Pancreas (tissue), 10 donors: ENCODE measurements at places on chromosomes 7 and 10.

- DNase-seq = no peak
These were observed 753.2 kb downstream of the DNAJB9 start for GRCh38 chr7:109322833-109323232.

DNA sequence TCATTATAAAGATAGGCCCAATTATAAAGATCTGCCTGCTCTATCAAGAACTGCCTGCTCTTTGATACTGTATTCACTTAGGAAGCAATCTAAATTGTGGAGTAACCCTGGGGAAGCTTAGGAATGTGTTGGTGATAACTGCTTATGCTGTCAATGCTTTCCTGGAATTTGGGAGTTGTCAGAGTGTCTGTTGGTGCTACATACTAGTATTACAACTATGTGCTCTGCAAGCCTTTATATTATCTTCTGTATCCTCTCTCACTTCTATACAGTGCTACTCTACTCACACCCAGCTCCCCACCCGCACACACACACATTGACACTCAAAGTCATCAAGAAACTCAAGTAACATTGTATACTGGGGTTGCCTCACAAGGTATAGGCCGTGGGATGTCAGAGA, 6.1 kb downstream of the ZNF277 start:
- no peak for DNase-seq

- DNase-seq = no peak
These were observed 378.8 kb upstream of the ETV1 start for GRCh38 chr7:14368285-14368684.

DNA sequence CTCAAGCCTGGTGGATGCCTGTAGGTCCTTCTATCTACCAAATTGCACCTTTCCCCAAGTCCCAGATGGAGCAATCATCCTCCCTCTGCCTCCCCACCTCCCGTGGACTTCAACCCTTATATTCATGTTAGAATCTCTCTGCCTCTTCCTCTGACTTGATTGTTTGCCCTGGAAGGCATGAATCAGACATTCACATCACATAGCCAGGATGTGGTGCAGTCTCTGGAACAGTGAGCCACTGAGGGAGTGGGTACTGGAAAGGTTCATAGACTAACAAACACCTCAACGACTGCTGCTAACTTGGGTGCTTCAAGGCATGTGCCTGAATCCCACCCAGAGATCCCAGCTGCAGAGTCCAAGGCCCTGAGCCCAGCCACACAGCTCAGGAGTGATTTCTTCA, 494.0 kb downstream of the TNS3 start:
- no peak for DNase-seq

DNA sequence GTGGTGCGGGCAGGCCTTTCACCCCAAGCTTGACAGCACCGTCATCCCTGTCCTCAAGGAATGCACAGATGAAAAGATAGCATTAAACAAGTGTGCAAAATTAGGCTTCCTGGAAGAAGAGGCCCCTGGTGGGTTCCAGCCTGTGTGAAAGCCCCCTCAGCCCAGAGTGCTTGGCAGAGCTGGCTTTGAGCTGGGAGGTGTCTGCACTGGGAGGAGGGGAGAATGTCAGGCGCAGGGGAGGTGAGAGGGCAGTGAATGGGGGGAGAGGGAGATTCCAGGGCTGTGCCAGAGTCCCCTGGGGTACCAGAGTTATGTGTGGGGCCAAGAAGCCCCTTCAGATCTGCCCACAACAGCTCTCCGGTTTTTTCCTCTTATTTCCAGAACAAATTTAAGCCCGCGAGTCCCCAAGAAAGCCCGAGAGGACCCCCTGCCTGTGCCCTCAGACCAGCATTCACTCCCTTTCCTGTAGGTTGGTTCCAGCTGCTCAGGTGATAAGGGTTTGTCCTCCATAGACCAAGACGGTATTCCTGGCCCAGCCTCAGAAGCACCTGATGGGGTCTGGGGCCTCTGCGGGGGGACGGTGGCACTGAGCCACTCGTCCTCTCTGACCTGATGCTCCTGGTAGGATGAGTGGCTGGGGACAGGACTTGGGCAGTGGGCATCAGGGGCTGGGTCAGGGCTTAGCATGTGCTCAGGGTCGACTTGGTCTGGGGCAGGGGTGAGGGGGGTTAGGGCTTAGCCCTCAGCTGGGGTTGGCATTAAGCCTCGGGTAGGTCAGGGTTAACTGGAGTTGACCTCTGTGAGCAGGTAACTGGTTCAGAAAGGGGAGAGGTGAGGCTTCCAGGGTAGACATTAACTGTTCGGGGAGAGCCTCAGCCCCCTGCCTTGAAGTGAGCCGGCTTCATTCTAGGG, 43.4 kb downstream of the ADCYAP1R1 start:
- no peak for DNase-seq

- DNase-seq = no peak
These were observed 101.2 kb downstream of the RGS10 start for GRCh38 chr10:119441151-119441821.

GRCh38 chr10:361203-362081, 226.2 kb downstream of the ZMYND11 start:
- no peak for DNase-seq

DNA sequence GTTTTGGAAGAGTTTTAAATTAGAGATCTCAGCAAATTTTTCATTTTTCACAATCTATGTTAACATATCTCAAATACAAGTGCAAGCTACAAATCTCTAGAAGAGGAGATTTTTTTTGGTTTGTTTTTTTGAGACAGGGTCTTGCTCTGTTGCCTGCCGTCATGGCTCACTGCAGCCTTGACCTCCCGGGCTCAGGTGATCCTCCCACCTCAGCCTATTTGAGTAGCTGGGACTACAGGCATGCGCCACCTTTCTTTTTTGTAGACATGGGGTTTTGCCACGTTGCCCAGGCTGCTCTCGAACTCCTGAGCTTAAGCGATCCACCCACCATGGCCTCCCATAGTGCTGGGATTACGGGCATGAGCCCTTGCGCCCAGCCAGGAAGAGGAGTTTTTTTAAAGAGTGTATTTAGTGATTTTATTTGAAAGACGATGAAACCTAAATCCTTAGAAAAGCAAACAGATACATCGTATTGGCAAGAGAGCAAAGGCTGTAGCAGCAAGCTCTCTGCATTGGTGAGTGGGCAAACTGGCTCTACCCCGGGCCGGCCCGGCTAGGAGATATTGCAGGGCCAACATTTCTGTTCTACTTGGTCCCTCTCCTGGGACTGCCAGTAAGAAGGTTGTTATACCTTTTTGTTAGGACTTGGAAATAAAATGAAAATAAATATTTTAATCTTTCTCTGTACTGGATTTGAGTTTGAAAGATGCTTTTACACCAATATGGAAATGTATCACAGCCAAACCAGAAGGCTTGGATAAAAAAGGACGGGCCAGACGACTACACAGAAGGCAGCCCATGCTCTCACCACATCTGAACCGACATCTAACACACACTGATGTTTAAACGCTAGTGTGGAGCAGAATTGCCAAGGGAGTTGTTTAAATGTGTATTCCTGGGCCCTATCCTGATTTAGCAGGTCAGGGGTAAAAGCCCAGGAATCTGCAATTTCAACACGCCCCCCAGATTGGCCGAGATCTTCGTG, 49.6 kb upstream of the RHEB start:
- DNase-seq = no peak
